ENCODE measurements at places on chromosomes 7 and 10.

DNA sequence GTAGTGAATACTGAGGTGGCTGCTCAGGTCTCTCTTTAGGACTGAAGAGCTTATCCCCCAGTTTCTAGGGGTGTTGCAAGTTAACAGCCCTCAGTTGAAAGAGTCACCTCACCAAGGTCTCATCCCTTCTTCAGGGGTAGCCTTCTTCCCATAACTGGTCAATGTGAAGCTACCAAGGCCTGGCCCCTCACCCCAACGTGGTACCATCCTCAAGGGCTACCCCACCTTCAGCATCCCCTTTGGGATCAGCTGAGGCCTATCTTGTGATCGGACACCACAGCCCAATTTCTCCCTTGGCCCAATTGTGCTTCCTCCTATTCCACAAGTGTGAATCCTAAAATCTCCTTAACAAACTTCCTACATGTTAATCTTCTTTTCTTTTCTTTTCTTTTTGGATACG lies 289.5 kb upstream of the MKLN1 start:
- no peak for DNase-seq

DNA sequence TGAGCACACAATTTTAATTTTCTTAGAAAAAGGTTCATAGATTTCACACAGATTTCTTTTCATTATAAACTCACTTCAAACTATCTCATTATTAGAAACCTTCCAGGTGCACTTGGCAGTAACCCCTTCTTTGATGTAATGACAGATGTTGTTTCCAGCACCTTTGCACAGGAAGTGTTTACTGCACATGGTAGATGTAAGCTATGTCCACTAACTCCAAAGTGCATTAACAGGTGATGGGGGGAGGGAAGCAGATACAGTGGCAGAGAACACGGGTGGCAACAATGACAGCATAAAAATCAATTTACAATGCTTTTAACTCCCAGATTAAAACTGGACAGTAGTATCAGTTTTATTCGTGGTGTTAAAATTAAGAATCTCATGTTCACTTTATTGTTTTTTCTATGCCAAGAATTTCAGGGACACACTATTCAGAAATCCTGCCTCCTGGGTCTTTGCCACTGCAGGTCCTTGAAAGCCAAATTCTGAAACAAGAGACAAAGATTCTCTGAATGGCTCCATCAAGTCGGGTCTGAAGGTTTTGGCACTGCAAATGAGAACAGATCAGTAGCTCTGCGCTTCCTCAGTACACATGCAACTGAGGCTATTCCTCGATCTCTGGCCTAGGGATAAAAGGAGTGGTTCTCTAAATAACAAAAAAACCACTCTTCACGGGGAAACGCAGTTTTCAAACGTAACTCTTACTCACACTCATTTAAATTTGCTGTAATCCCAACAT lies 187.7 kb downstream of the JAZF1 start:
- no peak for DNase-seq

DNA sequence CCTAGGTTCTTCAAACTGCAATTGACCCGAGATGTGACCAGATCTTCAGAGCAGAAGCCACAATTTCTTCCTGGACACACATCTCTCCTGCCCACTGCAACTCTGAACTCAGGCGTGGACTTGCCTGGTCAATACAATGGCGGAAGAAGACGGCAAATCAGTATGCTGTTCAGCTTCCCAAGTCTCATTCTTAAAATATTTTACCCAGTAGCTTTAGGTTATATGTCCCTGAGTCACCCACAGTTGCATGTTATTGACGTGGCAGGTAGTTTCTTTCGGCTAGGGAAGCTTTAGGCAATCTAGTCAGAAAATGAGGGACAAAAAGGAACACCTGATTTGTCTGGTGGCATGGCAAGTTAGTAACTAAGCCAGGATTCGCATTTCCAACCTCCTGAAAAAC lies 22.5 kb downstream of the CEP41 start:
- no peak for DNase-seq

DNA sequence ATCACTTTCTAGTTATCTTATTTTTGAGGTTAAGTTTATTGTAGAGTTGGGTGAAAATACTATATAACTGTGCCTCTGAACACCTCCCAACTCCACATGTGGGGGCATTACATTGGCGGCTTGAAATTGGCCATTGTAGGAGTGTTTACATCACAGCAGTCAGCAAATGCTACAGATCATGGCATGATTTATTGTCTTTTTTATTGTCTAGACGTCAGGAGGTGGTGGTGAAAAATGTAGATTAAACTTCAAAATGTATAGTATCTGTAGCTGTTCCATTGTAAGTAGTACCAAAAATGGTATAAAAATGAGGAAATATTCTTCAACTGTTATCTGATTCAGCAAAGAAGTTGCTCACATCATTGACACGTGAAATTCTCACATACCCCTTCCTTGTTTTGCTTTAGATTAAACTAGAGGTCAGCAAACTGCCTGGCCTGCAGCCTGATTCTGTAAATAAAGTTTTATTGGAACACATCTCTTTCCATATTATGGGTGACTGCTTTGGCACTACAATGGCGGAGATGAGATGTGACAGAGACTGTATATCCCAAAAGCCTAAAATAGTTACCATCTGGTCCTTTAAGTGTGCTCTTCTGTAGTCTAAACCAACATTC lies 35.0 kb downstream of the TAF3 start:
- no peak for DNase-seq

- DNase-seq, result peak; percentile 34
These were observed 163.8 kb downstream of the ELMO1 start for GRCh38 chr7:37284805-37285231.

DNA sequence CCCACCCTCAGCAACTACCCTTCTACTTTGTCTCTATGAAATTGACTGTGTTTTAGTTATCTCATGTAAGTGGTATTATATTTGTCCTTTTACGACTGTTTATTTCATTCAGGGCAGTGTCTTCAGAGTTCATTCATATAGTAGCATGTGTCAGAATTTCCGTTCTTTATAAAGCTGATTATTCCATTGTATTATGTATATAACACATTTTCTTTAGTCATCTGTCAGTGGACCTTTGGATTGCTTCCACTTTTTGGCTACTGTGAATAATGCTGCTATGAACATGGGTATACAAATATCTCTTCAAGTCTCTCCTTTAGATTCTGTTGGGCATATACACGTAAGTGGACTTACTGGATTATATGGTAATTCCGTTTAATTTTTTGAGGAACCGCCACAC lies 14.5 kb downstream of the SLF2 start:
- no peak for DNase-seq

- peak; percentile 7 for DNase-seq
These were observed 859 bp upstream of the CH25H start for GRCh38 chr10:89207801-89208551.

DNA sequence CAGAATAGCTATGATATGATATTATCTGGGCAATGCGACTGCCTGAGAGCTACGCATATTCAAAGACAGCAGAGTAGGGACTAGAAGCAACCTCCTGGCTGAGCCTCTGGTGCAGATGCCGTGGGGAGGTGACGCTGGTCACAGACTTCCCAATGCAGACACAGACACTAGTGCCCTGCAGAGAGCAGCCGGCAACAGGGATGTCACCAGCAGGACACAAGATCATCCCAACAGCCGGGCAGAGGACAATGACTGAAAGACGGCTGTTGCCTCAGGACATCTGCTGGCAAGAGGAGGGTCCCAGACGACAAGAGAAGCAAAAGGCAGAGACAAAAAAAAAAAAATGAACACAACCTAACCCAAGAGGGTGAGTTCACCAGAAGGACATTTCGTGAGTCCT lies 104.6 kb downstream of the CALN1 start:
- DNase-seq, result no peak

- DNase-seq, result no peak
These were observed 146.7 kb downstream of the WNT2 start for GRCh38 chr7:117176206-117176605.

DNA sequence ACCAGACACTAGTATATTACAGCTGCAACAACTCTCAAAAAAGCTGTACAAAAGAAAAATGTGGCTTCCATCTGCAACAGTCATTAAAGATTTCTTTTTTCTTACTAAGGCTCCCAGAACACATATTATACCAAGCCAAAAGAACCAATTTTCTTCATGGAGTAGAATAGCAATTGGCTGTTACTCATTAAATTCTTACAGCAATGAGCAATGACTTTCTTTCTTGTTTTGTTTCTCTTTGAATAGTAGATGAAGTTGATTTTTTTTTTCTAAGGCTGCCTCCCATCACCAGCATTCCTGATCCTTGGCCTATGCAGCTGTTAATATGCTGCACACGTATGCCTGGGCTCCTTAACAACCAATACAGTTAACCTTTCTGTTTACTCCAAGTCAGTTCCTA lies 36.6 kb upstream of the SPOCK2 start:
- DNase-seq, result no peak

GRCh38 chr10:18312374-18313139 lies 172.3 kb downstream of the CACNB2 start:
- no peak for DNase-seq

GRCh38 chr7:86951895-86952294 lies 107.6 kb downstream of the ELAPOR2 start:
- no peak for DNase-seq

GRCh38 chr7:18345641-18346234 lies 149.8 kb upstream of the HDAC9 start:
- peak; percentile 2 for DNase-seq

DNA sequence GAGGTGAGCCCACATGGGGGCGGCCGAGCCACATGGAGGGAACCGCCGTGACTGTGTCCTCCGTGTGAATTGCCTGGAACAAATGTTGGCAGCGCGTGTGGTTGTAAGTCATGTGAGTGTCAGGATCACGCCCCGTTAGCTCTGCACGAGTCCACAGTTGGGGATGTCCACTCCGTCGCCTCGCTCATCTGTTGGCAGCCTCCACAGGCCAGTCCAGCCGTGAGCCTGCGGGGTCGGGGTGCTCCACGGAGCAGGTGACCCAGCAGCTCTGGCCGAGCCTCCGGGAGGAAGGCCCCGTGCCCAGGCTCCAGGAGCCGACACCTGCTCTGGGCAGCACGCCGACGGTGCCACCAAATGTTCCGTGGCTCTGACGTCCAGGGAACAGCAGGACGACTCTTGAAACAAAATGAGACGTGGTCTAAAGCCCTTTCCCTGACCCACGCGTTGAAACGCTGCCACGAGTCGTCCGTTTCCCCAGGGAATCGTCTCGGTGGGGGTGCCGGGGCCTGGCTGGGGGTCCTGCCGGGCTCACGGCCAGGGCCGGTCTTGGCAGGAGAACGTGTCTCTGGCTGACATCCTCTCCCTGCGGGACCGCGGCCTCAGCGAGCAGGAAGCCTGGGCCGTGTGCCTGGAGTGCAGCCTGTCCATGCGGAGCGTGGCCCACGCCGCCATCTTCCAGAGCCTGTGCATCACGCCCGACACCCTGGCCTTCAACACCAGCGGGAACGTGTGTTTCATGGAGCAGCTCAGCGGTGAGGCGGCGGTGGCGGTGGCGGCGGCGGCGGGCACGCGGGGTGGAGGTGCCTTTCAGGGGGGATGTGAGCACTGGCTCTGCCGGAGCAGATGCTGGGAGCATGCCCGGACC lies 7.0 kb downstream of the KNDC1 start:
- no peak for DNase-seq

DNA sequence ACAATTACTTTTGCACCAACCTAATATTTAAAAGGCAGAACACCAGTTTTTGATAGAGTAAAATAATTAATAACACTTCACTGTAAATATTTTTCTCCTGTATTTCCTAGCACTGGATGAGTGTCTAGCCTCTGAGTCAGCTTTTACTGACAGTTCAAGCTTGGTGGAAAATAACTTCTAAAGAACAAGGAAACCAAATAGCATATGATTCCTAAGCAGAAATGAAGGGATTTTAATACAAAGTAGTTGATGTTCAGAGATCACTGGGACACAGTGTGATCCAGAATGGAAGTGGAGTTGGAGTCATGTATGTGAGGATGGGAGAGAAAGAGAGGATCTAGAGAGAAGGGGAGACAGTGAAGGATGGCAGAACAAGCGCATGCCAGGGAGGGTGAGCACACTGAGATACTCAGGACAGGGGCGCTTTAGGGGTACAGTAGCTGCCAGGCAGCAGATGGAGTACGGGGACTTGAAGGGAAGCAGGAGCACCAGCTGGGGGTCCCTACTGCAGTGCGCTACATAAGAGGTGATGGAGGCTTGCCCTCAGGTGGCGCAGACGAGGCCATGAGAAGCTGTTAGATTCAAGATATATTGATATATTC lies 117.9 kb upstream of the KLF6 start:
- DNase-seq, result no peak

DNA sequence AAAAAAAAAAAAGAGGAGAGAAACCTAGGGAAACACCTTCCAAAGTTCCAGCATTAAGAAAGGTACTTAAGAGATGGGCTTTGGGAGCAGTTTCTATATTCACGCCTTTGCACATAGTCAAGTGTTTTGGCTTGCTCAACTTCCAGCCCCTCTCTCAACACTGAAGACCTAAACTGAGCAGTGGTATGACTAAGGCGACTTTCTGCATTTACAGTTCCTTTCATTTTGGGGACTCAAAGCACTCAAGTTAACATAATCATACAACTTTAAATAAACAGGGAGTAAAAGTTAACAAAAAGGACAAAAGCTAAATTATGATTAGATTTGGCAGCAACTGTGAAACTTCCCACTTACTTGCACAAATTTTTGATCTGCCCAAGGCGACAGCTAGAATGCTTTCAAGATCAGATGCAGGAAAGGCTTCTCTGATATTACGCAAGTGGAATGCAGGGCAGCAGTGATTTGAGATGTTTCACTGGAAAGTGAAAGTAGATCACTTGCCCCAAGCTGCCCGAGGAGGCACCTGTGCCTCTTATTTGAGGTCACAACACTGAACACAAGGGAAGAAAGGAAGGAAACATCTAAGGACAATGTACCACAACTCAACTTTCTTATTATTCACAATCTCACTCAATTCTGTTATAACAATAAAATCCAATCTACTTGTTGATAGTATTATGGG lies 199.5 kb downstream of the SKAP2 start:
- DNase-seq, result no peak

GRCh38 chr10:3785851-3786271 lies 852 bp upstream of the KLF6 start:
- DNase-seq, result peak; percentile 38

DNA sequence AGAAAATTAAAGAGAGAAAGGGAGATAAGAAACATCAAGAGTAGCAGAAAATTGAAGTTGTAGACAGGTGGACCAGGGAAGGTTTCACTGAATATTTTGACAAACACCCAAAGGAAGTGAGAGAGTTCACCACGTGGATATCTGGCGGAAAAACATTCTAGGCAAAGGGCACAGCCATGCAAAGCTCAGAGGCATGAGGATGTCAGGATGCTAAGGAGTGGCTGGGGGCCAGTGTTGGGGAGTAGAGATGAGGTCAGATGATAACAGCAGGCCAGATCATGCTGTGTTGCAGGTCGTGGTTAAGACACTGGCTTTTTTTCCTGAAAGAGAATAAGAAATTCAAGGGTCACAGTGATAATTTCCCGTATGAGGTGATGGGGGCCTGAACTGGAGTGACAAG lies 181.9 kb downstream of the DGKI start:
- no peak for DNase-seq

- DNase-seq, result no peak
These were observed 65.9 kb upstream of the LRRN3 start for GRCh38 chr7:111025006-111025405.

GRCh38 chr10:114179148-114179547 lies at the start of gene TDRD1:
TDRD1 (plus strand) TSS chr10:114179353; CDS start chr10:114187832, 8,479 bp downstream.
- DNase-seq, result no peak

GRCh38 chr7:17852361-17852760 lies 87.9 kb downstream of the SNX13 start:
- DNase-seq, result no peak

GRCh38 chr7:157893535-157894044 lies 556.8 kb downstream of the DNAJB6 start:
- DNase-seq, result no peak

GRCh38 chr10:86770412-86770960 lies 14.1 kb downstream of the BMPR1A start:
- no peak for DNase-seq
